Tibial nerve (tissue), 4 donors: ENCODE measurements at places on chromosomes 13 and 19. TPM values are rescaled to one million over a fixed set of nuclear protein-coding genes. Genes with fewer than 3 reads are reported as not detected.

- DNase-seq = no peak
These were observed 7.4 kb upstream of the OXGR1 start for GRCh38 chr13:97001636-97002035.

- DNase-seq = no peak
These were observed 49.9 kb downstream of the N4BP2L1 start for GRCh38 chr13:32378012-32378411.

DNA sequence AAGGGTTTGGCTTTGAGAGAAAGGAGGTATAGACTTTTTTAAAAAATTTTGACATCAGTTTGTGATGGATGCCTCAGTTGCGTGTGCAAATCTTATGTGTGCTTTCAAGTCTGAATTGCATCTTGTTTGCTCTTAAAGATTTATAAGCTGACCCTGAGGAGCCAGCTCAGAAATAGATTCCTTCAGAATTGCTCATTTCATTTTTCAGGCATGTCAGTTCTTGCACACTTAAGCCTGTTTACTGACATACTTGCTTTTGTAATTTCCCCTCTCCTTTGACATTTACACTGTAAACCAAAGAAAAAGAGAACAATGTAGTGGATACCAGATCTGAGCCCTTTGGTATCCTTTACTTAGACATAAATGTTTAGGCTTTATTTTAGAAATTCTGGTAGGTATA lies 87.6 kb downstream of the RNF17 start:
- no peak for DNase-seq

GRCh38 chr19:37980419-37981170 lies 73.6 kb downstream of the SIPA1L3 start:
- DNase-seq = no peak

GRCh38 chr13:113138792-113139551 lies 16.4 kb downstream of the F10 start:
- no peak for DNase-seq

DNA sequence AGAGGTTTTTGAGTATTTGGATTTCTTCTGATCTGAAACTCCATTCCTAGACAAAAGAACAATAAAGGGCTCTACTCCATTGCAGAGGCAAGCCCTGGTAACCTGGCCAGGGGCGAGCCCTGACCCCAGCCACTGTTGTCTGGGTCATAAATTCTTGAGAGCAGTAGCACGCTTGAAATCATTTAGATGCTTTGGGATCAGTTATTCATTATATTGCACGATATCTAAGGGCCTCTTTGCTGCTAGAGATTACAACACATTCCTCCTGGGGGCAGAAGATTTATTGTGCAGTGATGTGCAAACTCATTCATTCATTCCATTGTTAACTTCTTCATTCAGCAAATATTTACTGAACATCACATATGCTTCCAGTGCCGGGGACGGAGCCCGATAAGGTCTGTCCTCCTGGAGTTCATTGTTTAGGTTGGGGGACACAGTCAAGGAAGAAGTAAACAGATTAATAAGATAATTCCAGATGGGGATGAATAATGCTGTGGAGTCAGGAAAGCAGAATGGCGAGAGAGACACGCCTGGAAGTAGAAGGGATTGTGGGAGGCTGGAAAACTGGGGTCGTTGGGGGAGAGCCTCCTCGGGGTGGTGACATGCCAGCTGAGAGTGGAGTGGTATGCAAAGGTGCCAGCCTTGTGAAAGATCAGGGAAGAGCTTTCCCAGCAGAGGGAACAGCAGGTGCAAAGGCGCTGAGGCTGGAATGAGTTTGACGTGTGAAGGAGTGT lies 34.9 kb downstream of the SIPA1L3 start:
- no peak for DNase-seq

DNA sequence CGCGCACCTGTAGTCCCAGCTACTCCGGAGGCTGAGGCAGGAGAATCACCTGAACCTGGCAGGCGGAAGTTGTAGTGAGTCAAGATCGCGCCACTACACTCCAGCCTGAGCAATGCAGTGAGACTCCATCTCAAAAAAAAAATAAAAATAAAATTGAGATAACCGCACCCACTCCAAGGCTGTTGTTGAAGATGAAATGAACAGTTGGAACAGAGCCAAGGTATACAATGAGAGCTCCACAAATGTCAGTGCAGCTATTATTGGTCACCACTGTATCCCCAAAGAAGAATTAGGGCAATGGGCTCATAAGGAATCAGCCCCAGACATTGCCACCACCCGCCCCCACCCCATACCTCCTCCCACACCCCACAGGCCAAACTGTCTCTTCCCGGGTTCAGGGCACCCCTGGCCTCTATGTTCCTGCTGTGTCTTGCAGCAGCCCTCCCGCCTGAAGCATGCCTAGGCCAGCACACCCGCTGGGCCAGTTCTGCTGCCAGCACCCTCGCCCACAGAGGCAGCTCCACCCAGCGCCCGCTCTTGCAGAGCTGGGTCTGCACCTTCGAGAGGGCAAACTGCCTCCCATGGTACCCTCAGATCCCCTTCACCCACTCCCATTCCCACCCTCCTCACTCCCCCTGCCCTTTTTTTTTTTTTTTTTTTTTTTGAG lies 3.5 kb upstream of the S1PR5 start:
- no peak for DNase-seq

- DNase-seq = peak; percentile 5
These were observed 62.1 kb downstream of the PEPD start for GRCh38 chr19:33459222-33460090.

DNA sequence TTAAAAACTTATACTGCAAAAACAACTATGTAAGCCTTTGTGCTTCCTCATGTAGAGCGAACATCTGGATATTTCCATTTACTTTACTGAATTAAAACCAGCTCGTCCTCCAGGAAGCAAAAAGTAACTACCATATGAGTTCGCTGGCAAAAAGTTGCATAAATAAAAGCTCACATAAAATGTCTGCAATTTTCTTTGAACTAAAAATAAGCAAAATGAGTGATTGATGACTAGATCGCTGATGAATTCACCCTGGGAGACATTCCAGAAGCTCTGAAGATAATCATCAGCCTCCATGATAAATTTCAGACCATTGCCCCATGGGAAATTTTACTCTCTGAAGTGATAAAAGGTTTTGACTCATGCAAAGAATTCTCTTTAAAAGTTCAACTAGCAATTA lies 67.3 kb upstream of the SACS start:
- DNase-seq = no peak

DNA sequence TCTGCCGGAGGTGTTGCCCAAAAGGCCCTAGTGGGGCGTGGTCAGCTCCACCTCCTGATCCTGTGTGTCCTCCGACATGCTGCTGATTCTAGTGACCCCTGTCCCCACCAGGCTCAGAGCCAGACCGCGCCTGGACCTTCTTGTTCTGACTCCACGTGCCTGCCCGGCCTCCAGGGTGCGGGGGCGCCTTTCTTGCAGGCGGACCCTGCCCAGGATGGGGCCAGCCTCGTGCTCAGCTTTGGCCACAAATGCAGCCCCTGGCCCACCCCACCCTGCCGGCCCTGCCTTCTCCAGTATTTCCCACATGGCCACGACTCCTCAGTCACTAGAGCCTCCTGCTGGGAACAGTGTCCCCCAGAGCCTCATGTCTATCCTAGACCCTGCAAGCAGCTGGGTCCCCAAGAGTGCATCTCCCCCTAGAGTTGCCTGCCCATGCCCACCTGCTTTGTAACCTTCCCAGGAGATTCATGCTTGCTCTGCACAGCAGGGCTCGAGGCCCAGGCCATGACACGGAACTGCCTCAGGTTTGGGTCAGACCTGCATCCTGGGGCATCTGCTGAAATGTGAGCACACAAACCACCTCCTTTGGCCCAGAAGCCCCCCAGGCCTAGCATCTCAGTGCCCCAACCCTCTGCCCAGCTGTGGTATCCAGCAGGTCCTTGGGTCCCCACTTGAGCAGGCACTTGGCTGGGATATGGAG lies 27.0 kb downstream of the TMEM161A start:
- no peak for DNase-seq

DNA sequence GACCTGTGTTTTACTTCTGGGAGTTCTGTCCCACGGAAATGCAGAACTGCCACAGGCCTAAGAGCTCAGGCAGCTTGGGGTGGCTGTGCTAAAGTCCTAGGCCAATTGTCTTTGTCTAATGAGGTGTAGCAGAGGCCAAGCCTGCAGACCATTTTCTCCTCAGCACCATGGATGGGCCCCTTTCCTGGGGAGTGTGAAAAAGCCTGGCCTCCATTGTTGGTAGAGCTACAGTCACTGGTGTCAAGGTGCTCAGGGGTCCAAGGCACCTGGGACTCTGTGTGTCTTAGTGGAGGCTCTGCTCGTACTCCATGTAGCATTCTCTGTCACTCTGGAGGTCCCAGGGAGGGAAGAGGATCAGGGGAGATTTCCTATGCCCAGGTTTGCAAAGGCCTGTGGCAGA lies 329.6 kb downstream of the SLITRK5 start:
- no peak for DNase-seq

DNA sequence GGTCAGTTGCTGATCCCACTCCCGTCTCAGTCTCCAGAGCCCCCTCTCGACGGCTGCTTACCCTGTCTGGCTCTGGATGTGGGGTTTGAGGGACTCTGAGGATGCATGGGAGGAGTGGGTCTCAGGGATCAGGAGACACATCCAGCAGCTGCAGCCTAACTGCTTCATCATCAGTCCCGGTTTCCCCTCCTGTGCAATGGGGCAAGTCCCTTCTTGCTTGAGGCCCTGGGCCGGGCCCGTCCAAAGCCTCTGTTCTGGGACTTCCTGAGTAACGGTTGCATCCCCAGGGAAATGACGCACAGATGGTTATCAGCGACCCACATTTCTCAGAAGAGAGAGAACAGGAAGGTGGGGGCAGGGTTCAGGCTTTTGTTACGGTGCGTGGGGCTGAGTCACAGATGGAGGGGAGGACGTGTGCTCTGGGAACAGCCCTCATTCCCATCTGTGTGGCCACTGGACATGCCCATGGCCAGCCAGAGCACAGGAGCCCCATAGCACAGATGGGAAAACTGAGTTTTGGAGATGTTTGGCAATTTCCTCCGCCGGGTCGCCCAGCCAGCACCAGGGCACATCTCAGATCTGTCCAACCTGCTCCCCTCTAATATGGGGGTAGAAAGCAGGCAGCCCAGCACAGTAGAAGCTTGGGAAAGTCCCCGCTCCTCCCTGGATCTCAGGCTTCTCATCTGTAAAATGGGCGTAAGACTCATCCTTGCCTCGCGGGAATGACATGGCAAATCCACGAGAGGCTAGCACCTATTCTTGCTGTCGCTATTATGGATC lies 19.3 kb downstream of the GNA15 start:
- peak; percentile 48 for DNase-seq

DNA sequence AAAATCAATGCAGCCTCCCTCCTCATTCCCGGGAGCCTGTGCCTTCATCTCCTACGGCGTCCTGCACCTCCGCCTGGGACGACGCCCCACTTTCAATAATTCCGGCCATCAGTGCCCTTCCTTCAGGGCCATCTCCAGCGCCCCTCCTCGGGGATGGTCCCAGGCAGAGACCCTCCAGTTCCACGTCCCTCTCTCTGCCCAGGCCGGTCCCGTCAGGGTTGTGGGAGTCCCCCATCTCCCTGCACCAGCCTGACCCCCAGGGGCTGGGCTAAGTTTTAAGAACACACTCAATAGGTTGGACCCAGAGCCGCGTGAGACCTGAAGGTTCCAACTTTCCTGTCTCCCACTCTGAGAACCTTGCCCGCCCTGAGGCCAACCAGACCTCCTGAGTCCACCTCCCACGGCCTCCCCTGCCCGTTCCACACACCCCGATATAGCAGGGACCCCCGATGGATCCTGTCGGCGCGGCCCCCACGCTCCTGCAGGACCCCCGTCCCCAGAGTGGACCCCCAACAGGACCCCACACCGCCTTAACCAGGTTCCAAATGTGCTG lies 646 bp downstream of the TMEM161A start:
- no peak for DNase-seq

DNA sequence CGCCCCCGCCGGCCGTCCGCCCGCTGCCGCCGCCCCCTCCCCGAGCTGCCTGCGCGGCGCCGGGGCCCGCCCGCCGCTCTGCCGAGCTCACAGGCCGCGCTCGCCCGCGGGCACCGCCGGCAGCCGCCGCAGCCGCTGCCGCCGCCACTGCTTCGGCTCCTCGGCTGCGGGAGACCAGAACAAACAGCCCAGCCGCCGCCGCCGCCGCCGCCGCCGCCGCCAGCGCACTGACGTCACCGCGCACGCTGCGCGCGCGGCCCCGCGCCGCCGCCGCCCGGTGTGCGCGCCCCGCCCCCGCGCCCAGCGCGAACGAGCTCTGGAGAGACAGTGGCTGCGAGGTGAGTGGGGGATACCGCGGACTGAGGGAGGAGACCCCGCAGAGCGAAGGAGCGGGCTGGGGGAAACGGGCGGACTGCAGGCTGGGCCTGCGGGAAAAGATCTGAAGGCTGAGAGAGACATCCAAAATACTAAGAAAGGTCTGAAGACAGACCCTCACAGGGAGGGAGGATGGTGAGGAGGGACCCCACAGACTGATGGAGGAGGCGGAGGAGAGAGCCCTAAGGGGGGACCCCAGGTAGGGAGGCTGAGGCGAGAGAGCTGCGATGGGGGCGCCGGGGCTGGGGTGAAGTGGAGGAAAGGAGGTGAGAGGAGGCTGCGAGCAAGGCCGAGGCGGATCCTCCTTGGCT lies at the start of gene BRD4:
Gene BRD4 (minus strand): TSS at position 229 of the 686 bp plus-strand sequence. CDS start 59,440 bp downstream, outside the sequence.
- peak; percentile 51 for DNase-seq

GRCh38 chr13:31282741-31283455 lies 83.1 kb downstream of the B3GLCT start:
- DNase-seq = no peak

DNA sequence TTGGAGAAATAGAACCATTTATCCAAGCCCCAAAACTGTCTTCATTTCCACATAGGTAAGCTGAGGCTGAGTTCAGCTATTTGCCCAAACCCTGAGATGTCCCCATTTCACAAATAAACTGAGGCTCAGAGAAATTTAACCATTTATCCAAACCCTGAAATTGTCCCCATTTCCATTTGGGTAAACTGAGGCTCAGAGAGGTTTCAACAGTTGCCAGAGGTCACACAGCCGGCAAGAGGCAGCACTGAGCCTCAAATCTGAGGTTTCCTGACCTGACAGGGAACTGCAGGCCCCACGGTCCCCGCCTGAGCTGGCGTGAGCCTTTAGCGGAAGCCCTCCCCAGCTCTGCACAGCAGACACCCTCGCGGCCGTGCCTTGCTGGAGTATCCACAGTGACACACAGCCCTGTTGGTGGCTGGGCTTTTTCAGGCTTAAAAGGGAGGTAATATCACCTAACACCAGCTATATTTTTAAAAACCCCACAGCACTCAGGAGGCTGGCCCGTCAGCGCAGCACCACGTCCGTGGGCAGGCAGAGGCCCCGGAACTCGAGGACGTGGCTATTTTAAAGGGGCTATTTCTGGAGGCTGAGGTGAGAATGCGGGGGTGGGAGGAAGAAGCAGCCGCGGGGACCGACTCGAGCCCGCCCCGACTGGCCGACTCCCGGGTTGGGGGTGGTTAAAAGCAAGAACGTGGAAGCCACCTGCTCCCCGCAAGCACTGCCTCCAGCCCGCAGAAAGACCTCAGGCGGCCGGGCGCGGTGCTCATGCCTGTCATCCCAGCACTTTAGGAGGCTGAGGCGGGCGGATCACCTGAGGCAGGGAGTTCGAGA lies 18.5 kb downstream of the PTPRS start:
- DNase-seq = no peak

Gene CALM3
- total RNA-seq = 167 TPM

Gene ING1
- 23.6 TPM for total RNA-seq

Gene F10
- total RNA-seq = 12.0 TPM

Gene CGB8
- not detected for total RNA-seq

Gene C19orf53
- total RNA-seq = 226 TPM

Gene GPC5
- total RNA-seq = 5.7 TPM
